ENCODE measurements at places on chromosomes 5 and 9.

DNA sequence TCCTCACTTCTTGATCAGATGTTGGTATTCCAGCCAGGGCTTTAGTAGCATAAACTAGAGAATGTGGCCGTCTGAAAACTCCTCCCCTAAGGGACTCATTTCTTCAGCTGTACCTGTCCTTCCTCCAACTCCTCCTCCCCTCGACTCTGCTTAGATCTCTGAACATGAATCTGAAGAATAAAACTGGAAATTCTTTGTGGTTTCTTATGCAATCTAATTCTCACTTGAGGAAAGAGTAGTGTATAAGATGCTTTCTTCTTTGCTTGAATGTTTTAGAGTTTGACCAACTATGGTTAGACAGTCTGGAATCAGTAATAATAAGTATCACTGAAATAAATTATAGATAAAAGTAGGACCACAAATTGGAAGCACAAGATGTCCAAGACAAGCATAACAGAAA, 128.5 kb downstream of the LRRC70 start:
- DNase-seq = no peak

- no peak for DNase-seq
Measured at GRCh38 chr5:159101685-159102084, 2.0 kb upstream of the EBF1 start.

GRCh38 chr9:83199240-83199639, 136.3 kb upstream of the RASEF start:
- peak; percentile 45 for DNase-seq

GRCh38 chr9:91099436-91099835, 262.3 kb downstream of the AUH start:
- DNase-seq = no peak

GRCh38 chr9:748861-749497, 92.5 kb upstream of the DMRT1 start:
- DNase-seq = no peak

DNA sequence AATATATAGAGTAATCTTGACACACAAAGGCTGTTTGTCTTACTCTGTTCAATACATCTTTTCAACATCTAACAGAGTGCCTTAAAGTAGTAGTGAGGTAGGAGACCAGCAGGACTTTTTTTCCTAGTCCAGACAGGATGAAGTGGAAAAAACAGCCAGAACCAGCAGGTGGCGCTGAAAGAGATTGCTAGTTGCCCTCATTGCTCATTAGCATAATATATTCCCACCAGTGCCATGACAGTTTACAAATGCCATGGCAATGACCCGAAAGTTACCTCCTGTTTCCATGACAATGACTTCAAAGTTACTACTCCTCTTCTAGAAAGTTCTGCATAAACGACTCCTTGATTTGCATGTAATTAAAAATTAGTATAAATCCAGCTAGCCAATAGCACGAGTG, 387.4 kb downstream of the ACTL7B start:
- DNase-seq = no peak

GRCh38 chr5:151062405-151063141, 18.3 kb downstream of the TNIP1 start:
- no peak for DNase-seq

DNA sequence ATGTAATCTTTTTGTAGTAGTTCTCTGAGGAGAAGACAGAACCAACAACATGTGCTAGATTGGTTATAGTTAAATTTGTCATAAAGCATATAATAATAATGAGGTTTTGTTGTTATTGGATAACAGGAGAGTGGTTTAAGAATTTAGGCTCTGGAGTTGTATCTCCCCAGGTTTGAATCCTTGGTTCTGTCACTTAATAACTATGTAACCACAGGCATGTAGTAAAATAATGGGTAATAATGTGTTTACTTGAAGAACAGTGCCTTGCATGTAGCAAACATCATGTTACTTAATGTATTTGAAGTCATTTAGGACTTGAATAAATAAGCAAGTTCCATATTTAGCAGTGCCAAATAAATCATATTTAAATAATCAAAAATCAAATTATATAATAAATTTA, 55.8 kb downstream of the NSD1 start:
- no peak for DNase-seq

GRCh38 chr5:17169507-17169906, 47.9 kb upstream of the BASP1 start:
- DNase-seq = no peak

GRCh38 chr9:76701441-76702039, 62.7 kb upstream of the PCA3 start:
- DNase-seq = no peak

- no peak for DNase-seq
Measured at GRCh38 chr5:32690153-32690552, 21.0 kb upstream of the NPR3 start.

DNA sequence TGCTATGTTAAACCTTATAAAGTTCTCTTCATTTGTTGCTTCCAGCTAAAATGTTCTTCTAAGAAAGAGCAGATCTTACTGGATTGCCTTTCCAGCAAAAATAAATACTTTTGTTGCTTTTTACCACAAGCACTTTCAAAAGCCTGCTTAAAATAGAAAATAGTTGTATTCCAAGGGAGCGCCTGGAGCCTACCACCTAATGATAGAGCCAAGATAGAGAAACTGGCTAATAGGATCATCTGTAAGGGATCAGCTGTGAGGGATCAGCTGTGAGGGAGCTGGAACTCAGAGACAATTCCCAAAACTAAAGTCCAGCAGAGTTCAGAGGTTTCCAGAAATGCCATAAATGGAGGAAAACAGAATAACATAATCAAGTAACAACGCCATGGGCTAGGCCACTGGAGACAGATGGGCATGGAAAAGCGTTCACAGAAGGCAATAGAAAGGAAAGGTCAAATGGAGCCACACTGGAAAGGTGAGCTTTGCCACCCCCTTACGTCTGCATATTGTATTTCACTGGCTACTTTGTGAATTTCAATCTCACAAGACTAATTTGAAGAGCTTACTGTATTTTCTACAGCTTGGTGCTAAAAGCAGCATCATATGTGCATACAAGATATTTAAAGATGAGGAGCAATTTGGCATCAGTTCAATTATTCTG, 140.6 kb upstream of the TLE4 start:
- DNase-seq = no peak

DNA sequence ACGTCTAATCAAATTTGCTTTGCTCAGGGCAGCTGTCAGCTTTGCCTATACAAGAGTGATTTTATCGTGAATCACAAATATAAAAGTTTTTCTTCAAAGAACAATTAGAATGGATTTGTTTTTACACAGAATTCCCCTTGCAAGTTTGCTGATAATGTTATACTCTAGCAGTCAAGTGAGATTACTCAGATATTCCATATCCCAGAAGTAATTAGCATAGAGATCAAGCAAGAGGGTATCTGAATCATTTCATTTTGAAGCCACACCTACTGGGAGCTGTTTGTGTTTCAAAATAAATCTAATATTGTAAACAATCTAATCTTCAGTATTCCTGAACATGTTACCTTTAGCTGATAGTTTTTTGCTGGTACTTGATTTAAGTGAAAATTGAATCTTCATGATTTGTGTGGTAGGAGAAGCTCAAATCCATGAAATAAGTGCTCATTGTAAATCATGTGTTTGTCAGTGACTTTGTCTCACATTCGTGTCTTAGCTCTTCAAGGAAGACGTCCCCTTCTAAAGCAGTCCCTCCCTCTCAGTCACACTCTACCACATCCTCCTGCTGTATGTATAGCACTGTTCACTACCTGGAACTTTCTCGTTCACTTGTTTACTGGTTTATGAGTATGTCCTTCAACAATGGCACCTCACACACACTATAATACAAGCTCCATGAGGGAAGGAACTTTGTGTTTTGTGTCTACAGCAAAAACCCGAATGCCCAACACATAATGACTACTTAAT, 3.3 kb upstream of the TTC39B start:
- no peak for DNase-seq

GRCh38 chr5:113489299-113489698, 1.0 kb upstream of the MCC start:
- DNase-seq = no peak

DNA sequence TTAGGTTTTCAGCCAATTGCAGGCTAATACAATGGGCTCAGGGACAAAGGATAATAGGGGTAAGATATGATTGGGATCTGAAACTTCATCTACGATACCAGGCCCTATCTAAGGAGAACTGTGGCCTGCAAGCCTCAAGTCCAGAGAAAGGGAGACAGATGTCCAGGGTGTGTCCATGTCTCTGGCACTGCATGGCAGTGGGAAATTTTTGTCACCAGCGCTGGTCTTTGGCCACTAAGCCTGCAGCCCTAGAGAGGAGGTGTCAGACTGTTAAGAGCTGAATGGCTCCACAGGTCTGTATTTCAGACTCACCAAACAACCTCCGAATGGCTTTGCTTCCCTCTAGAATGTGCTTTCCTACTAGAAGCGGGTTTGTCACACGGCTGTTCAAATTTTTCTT, 6.6 kb upstream of the CNOT6 start:
- DNase-seq = no peak

GRCh38 chr9:16426716-16427115, 443.8 kb downstream of the BNC2 start:
- no peak for DNase-seq

DNA sequence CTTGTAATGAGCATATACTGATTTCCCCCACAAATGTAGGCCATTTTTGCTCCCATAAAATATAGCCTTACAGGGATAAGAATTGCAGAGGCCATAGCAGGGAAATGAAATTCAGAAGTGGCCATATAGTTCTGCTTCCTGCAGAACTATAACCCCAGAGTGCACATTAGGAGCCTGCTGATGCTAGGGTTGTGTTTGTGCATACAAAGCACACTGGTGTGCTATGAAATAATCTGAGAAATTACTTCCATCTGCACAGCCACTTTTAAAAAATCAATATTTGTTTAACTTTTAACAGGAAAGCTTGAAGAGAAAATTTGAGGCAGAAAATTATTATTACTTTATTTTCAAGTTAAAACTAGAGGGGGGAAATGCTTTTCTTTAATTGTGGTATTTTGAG, 380.3 kb downstream of the MRPS30 start:
- DNase-seq = no peak

DNA sequence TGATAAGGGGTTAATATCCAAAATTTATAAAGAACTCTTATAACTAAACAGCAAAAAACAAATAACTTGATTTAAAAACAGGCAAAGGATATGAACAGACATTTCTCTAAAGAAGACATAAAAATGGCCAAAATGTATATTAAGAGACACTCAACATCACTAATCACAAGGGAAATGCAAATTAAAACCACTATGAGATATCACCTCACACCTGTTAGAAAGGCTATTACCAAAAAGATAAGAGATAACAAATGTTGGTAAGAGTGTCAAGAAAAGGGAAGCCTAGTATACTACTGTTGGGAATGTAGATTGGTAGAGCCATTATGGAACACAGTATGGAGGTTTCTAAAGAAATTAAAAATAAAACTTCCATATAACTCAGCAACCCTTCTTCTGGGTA, 19.4 kb upstream of the SH3TC2 start:
- no peak for DNase-seq

DNA sequence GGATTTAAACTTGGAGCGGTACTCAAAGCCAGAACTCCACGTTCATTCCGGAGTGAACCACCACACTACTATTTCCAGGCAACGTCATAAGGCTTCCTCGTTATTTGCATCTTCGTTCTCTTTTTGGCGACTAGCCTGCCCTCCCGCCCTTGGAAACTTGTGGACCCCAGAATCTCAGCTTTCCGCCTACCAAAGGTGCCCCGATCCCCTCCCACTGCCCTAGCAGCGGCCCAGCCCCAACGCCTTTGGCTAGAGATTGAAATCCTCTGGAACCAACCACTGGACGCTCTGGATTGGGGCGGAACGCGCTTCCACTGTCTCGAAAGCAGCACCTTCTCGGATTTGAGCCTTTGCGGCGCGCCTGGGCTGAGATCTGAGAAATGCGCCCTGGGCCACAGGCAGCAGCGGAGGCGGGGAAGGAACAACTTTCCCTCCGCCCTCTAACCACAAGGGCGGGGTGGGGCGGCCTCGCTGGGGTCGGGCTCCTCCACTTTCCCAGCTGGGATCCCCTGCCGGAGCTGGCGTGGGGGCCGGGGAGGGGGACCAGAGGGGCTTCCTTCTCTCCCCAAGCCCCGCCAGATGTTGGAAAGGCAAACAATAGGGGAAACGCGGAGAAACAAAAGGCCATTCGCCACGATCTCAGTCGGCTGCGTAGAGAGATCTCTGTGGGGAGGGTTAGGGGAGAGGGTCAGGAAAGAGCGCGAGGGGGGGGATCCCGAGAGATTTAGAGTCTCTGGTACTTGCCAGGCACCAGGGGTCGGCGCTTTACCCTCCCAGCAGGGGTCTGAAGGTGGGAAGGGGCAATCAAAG, 1.3 kb downstream of the MOB3B start:
- DNase-seq = no peak

DNA sequence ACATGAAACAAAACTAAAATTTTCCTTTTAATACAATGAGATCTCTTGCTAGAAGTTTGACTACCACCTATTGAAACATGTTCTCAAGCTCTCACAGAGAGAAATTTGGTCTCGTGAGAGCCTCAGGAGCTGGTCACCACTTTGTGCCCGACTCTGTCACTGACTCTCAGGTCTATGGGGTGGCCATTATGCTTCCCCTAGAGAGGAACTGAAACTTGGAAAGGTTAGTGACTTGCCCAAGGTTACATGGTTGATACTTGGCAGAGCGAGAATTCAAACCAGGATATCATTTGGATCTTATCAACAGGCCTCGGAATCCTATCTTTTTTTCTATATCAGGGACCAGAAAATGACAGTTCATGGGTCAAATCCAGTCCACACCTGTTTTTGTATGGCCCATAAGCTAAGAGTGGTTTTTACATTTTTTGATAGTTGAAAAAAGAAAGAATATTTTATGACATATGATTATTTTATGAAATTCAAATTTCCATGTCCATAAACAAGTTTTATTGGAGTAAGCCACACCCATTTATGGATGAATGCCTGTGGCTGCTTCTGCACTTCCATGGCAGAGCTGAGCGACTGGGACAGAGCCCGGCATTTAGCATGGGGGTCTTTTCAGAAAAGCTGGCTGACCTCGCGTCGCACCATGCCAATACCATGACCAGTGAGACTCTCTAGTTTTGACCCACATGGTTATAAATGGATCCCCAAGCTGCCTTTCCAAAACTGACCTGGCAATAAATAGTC, 44.8 kb upstream of the EQTN start:
- DNase-seq = no peak

DNA sequence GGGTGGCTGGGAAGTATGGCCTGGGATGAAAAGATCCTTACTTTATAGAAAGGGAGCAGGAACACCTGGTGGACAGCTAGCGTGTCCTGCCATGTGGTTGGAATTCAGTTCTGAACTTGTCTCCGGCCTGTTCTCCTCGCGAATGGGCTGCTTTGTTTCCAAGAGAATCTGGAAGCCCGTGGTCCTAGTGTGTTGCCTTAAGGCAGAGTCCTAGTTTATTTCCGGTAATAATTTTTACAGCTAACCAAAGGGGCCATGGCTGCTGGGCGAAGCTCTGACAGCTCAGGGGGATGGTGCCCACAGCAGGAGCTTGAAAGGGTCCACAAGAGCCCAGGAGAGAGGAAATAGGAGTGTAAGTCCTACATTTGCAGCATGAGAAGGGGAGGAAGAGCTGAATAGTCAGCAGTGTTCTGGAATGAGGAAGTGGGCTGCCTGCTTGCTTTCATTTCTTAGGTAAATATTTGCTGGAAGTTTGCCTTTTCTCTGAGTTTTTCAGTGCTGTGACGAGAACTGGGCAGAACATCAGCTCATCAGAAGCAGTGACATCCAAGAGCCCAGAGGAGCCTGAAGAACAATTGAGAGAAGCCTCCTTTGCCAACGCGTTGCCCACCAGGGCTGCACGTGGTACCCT, 13.1 kb upstream of the IGFBPL1 start:
- DNase-seq = no peak

- no peak for DNase-seq
Measured at GRCh38 chr5:169270827-169271226, 30.1 kb downstream of the SLIT3 start.

- no peak for DNase-seq
Measured at GRCh38 chr9:121156263-121156731, 45.4 kb downstream of the RAB14 start.

GRCh38 chr5:132100672-132101261, 27.2 kb downstream of the CSF2 start:
- no peak for DNase-seq
